Stimulated activated CD4-positive, alpha-beta T cell treated with anti-CD3 and anti-CD28 coated beads, Interleukin-15, amount 100 ng/mL, for 1 hour (primary cell): ENCODE measurements at places on chromosomes 1 and 21.

DNA sequence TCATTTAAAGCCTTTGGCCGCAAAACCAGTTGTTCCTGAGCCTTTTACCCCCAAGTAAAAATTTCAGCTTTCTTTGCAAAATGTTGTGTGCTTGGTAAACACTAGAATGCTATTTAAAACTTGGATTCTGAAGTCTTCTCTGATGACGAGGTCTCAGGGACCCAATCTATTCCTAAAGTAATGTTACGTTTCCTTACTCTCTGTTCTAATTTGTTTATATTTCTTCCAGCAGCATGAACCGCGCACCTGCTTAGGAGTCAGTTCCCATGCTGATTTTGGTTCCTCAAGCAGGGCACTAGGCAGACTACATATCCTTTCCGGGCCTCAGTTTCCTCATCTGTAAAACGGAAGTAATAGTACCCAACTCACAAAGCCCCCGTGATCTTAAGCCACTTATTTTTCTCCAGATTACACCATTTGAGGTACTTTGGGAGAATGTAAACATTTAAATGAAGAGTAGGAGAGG, 969 bp upstream of the ALDH4A1 start:
- DNase-seq = no peak

DNA sequence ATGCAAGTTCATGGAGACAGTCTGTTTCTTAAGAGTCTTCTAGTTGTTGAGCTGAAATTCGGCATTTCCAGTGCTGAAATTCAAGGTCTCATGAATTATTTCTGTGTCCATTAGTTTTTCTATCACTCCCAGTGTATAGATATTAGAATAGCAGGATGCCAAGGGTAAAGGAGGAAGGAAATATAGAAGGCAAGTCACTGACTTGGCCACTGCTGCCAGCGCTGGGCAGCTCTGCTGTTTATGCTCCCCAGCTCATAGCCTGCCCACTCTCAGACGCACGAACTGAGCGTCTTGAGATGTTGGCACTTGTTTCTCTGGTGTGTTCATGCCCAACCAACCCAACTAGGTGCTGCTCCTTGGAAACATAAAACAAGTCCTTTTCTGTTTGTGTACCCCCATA, 110.1 kb downstream of the SLC45A1 start:
- no peak for DNase-seq

GRCh38 chr1:163172596-163172995, 30.1 kb downstream of the RGS5 start:
- no peak for DNase-seq

DNA sequence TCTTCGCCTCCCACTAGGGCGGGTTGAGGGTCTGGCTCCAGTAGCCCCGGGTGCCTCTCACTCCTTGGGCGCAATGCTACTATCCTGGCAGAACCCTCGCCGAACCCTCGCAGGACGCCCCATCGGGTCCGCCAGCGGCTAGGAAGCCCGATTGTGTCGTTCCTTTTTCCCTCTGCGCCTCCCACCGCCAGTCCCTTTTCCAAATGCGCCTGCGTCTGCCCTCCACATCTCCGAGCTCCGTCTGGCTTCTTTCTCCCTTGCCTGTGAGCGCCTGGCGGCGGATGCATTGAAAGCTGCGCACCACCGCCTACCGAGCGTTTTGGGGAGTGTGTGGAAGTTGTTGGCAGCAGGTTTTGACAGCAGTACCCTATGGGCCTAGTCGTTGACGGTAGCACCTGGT, 1.0 kb upstream of the DIRAS3 start:
- DNase-seq = no peak

DNA sequence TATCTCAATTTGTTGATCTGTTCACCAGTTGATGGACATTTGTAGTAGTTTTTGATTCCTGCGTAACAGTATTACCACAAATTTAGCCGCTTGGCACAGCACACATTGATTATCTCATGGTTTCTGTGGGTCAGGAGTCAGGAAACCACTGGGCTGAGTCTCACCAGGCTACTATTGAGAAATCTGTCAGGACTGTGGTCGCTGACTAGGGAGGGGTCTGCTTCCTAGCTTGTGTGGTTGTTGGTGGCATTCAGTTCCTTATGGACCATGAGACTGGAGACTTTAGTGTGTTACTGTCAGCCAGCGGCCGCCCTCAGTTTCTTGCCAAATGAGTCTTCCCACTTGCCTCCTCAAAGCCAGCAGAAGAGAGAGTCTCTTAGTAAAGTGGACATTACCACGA, 9.8 kb downstream of the PEX14 start:
- DNase-seq = no peak

- DNase-seq = no peak
Observed at GRCh38 chr1:84703431-84703830, 13.2 kb upstream of the SSX2IP start.

- DNase-seq = no peak
Observed at GRCh38 chr1:75085931-75086330, 48.3 kb upstream of the LHX8 start.

- DNase-seq = no peak
Observed at GRCh38 chr1:25873120-25873519, 2.4 kb downstream of the PAQR7 start.

- DNase-seq = no peak
Observed at GRCh38 chr1:32895325-32896215, 5.6 kb downstream of the TMEM54 start.

- no peak for DNase-seq
Observed at GRCh38 chr1:53477651-53478501, 18.7 kb downstream of the DMRTB1 start.

DNA sequence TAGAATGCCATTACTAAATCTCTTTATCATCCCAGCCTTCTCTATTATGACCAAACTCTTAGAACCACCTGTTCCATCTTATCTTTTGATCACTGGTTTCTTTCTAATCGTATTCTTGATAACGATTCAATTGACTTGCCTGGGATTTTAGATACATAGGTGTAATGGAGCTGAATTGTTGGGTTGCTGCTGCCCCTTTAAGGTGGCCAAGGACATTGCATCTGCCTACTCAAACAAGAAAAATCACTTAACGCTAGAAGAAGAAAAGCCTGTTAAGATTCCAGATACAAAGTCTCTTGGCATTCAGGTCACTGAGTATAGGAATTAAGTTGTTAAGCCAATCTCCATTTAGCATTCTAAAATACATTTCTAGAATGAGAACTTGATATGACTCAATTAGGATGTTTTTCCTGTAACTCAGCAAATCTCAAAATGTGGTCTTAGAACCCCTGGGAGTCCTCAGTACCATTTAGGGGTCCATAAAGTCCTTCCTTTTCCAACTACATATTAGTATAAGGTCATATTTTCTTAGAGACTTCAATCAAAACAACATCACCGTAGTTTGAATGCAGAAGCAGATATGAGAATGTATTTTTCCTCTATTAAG, 12.4 kb downstream of the NEXN start:
- DNase-seq = no peak

DNA sequence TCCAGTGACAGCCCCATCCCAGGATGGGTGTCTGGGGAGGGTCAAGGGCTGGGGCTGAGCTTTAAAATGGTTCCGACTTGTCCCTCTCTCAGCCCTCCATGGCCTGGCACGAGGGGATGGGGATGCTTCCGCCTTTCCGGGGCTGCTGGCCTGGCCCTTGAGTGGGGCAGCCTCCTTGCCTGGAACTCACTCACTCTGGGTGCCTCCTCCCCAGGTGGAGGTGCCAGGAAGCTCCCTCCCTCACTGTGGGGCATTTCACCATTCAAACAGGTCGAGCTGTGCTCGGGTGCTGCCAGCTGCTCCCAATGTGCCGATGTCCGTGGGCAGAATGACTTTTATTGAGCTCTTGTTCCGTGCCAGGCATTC, 24.2 kb downstream of the PCSK9 start:
- DNase-seq = no peak

DNA sequence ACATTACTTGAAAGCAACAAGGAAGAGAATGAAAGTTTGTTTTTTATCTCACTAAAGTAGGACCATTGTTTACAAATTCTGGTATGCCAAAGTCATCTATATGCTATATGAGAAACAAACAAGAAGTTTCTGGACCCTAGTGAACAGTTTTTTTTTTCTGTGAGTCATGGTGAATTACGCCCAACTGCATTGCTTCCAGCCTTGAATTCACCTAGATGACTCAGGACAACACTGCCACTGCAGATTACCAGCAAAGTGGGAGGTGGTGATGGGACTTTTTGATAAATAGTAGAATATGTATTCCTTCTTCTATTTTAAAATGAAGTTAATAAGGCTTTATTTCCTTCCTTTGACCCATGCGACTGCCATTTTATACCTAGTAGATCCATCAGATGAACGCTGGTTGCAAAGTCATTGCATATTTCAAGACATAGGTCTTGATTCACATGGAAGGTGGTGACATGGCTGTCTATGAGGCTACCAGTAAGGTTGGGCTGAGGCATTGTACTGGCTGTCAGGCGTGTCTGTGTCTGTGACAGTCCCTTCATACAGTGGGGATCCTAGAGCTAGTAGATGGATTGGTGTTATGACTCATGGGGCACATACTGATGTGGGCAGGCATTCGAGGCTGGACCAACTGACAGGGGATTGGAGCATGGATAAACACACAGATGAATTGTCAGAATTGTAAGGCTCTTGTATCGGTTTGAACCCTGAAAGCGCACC, 49.1 kb upstream of the APOBEC4 start:
- DNase-seq = no peak

GRCh38 chr21:45559216-45560105, 17.2 kb upstream of the SLC19A1 start:
- DNase-seq = no peak

GRCh38 chr1:161484613-161485012, 20.6 kb upstream of the FCGR2A start:
- no peak for DNase-seq

DNA sequence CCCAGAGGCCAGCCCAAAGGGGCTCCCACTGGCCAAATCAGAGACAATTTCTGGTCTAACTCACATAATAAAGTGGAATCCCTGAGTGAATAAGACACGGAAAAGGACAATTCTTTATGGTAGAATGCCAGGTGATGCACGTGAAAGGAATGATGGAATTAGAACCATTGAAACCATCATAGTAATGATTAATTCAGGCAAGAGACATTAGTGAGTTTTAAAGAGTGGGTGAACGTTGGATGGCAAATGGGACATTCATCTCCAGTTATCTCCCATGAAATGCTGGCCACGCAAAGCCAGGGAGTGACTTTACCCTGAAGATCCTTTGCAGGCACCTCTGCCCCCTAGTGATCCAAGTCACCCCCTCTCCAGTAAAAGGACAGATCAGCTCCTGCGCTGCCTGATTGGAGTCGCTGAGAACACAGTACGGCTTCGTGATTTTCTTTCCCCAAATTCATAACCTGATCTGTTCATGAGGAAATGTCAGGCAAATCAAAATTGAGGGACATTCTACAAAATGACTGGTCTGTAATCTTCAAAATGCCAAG, 87.5 kb downstream of the AJAP1 start:
- DNase-seq = no peak

DNA sequence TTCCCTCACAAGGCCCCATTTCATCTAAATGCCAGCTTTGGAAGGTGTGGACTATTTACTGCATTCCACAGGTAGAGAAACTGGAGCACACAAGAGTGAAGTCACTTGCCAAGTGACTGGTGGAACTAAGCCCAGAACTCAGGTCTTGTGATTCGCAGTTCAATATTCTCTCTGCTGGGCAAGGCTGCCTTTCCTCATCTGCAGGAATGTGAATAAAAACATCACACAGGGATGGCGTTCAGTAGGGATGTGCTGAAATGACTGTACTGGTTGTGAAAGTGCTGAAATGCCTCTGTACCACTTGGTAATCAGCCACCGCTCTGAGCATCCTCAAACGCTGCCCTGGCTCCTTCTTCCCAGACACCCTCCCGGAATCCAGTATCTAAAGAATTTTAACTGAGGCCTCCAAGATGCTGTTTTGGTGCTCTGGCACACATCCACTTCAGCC, 145.6 kb downstream of the HIVEP3 start:
- no peak for DNase-seq

GRCh38 chr1:173057984-173058383, 7.2 kb upstream of the TNFSF18 start:
- DNase-seq = no peak

- DNase-seq = no peak
Observed at GRCh38 chr1:176843352-176844297, 320.9 kb downstream of the ASTN1 start.

DNA sequence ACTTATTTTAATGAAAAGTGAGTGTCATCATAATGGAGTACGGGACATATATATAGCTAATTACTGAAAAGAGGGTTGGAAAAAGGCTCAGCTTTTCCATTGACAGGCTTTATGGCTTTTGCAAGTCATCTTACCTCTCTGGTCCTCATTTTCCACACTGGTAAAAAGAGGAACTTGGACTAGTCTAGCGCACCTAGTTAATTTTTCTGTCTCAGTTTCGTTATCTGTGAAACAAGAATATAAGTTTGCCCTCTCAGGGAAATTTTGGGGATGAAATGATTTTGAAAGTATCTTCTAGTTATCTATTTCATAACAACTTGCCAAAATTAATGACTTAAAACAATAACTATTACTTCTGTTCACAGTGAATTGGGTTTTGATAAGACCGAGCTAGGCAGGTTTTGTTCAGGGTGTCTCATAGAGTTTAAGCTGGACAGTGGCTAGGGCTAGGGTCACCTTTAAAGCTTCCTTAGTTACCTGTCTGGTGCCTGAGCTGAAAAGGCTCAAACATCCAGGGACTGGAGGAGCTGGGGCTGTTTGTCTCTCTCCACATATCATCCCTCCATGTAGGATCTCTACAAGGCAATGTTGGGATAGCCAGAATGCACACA, 91.7 kb downstream of the TYW3 start:
- DNase-seq = no peak

GRCh38 chr1:117370509-117370908, 3.3 kb downstream of the MAN1A2 start:
- no peak for DNase-seq

GRCh38 chr1:110676970-110677369, 2.2 kb upstream of the KCNA3 start:
- no peak for DNase-seq

- DNase-seq = no peak
Observed at GRCh38 chr1:53625049-53625448, 113.9 kb downstream of the GLIS1 start.

DNA sequence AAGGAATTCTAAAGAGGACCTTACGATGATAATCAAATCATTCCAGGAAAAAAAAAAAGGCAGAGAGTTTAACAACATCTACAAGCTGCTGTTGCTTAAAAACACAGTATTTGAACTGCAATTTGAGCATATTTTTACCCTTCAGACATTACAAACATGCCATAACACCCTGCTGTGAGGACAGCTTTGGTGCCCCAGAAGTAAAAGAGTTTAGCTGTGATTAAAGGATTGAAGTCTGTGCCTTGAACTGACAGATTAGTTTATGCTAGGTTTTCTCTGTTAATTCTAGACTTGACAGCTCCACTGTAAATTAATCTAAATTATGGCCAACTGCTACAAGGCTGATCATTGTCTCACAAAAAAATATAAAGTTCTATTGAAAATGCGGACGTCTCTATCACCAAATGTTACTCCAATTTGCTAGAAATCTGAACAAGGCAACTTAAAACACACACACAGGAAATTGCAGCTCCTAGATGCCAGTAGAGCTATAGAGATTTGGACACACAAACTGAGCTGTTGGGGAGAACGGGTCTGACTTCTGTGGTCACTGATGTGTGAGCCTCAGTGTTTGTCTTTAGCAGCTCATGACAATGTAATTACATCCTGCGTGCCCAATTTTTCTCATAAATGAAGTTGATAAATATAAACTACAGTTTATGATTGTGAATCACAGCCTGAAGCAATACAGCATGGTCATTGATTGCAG, 217.9 kb downstream of the NTNG1 start:
- no peak for DNase-seq
